ENCODE measurements at places on chromosomes 3 and 15. TPM values are rescaled to one million over a fixed set of nuclear protein-coding genes. Genes with fewer than 3 reads are reported as not detected.

GRCh38 chr3:115081444-115081843, 65.6 kb downstream of the ZBTB20 start:
- DNase-seq: no peak

- no peak for DNase-seq
Observed at GRCh38 chr3:48306860-48307530, 26.5 kb downstream of the SPINK8 start.

MELTF gene
- 9.9 TPM for total RNA-seq

TLR9 gene
- total RNA-seq: 0.16 TPM

RBM6 gene
- total RNA-seq: 159 TPM
